ENCODE measurements at places on chromosomes 16 and 17.

DNA sequence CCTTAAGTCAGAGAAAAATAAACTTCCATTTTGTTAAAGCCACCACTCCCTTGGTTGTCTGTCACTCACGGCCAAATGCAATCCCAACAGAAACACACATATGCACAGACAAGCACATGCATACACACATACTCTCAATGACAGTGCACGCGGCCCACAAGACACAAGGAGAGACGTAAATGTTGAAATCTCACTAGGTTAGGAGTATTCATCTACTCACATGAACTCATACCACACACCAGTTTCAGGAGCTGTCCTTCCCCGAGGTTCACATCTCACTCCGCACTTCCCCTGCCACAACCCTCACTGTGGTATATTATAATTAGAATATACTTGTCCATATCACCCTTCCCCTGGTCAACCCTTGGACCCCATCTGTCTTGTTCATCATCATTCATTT, 30.5 kb upstream of the CRYBA1 start:
- DNase-seq = no peak

- no peak for DNase-seq
Measured at GRCh38 chr17:65467156-65467555, 94.3 kb downstream of the AXIN2 start.

- no peak for DNase-seq
Measured at GRCh38 chr16:11677451-11677951, 9.2 kb downstream of the SNN start.

DNA sequence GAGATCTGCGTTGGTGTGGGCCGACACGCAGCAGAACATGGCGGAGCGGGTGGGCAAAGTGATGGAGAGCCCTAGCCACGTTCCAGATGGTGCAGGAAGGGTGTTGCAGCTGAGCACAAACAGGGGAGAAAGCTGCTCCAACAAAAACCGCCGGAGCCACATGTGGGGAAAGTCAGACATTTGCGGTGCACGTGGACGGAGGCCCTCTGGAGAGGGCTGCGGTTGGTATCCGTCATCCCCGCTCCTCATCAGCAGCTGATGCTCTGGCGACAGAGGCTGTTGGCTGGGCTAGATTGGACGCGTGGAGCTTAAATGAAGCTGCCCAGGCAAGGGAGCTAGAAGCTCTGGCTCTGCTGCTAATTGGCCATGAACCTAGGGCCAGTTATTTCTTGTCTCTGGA, 43.5 kb upstream of the ADCY9 start:
- no peak for DNase-seq

DNA sequence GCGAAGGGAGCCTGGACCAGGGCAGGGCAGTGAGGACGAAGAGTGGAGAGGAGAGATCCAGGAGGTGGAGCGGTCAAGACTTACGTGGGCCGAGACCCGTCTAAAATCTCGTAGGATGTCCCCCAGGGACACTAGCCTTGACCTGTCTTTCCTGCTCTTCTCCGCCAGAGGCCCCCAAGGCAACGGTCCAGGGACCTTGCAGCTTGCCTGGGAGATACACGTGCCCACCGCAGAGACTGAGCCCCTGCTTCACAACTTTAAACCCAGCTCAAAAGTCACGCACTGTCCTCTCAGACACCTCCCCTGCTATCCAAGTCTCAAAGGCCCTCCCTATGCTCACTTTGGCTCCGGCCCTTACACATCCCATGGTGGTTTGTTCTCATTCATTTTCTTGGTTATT, 9.4 kb downstream of the TIGD7 start:
- no peak for DNase-seq

- no peak for DNase-seq
Measured at GRCh38 chr17:77449908-77450741, 309.4 kb downstream of the SEC14L1 start.

GRCh38 chr17:69870091-69870530, 204.9 kb upstream of the KCNJ16 start:
- no peak for DNase-seq

DNA sequence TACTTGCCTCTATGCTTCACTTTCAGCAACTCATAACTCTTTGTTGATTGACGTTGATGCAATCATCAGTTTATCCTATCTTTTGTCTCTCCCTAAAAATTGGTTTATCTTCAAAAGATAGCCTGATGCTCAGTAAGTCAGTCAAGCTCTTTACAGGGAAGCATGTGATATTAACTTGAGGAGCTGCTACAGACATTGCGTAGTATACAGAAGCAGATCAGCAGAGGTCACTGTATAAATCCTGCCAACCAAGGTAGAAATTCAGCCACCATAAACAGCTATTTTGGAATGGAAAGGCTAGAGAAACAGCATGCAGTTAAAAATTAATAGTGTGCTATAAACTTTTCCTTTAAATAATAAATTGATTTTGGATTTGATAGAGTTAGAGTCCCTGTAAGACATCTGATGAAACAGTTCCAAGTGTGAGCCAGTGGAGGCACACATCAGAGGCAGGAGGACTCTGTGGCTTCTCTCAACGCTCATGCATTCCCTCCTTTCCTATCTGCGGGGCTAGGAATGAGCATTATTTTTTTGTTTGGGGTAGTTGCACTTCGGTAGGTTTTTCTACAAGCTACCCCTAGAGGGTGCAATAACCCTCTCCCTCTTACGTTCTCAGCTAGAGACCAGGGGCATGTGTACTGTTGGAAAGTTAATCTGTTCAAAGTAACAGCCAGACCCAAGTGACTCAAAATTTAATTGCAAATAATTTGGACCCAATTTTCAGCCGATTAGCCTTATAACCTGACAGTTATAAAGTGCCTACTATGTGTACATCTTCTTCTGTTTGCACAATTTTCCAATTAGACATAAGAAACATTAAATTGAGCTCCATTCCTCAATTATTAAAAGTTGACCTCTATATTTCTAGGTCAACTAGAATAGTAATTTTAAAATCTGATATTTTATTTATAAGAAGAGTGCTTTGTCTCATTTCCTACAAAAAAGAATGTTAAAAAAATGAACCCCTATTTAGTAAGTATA, 647.7 kb upstream of the SOX9 start:
- DNase-seq = no peak

DNA sequence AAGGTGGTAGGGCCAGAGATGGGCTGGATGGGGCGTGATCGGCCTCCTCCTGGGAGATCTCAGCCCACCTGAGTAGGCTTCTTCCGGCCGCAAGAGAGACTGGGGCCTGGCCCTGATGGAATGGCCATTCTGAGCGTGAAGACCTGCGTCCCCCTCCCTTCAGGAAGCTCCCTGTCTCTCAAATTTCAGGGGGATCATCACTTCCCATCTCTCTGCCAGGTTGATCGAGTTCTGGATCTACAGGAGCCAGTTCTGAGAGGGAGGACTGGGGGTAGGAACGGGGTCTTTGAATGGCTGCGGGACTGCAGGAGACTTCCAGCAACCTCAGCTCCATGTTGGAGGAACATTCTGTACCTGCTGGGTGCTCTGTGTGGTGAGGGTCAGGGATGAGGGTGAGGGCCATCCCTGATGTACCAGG, 9.3 kb upstream of the GSDMA start:
- DNase-seq = no peak

- no peak for DNase-seq
Measured at GRCh38 chr17:19013806-19014627, 9.5 kb upstream of the FAM83G start.

- DNase-seq = no peak
Measured at GRCh38 chr16:55482056-55482455, 3.1 kb downstream of the MMP2 start.

DNA sequence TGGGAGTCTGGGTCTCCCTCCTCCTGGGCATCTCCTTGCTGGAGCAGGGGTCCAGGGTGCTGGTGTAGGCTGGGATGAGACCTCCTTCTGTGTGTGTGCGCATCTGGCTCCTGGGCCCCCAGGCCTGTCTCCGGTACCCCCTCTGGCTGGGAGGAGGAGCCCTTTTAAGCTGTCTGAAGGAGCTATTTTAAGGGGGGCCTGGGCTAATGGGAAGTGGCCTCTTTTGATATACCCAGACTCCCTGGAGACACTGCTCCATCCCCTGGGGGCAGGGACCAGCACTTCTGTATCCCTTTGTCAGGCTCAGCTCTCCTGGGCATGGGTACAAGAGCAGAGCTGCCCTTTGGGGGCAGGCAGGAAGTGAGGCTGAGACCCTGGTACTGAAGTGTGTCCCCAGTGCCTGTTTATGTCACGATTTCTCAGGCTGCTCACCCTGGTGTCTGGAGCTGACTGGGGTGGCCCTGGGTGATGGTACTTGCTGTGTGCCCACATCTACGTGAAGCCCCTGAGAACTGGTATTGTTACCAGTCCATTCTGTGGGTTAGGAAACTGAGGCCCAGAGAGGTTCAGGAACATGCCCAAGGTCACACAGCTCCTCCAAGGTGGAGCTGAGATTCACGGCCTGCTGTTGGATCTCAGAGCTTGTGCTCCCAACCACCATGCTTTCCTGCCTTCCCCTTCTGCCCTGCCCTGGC, 6.5 kb downstream of the ADCY7 start:
- no peak for DNase-seq

GRCh38 chr16:50474138-50474537, 74.1 kb upstream of the NKD1 start:
- DNase-seq = no peak

DNA sequence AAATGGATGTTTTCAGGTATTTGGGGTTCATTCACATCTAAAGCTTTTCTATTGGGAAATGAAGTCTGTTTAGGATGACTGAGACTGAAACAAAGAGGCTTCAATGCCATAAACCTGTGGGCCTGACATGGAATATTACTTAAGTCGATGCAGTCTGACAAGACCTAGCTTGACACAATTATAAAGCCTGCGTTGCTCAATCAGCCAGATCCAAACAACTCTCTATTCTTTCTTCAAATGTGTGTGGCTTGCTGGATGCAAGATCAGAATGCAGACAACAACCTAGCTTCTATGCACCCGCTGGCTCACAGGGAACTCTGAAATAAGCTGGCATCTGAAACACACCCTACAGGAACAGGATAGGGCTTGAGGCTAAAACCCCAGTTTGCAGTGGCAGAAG, 40.0 kb downstream of the RFFL start:
- no peak for DNase-seq

DNA sequence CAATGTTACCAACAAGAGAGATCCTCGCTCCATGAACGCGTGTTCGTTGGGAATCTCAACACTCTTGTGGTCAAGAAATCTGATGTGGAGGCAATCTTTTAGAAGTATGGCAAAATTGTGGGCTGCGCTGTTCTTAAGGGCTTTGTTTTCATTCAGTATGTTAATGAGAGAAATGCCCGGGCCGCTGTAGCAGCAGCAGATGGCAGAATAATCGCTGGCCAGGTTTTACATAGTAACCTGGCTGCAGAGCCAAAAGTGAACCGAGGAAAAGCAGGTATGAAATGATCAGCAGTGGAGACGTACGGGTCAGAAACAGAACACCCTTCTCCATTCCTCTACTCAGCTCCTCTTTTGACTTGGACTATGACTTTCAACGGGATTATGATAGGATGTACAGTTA, 13.3 kb downstream of the SOCS1 start:
- no peak for DNase-seq

GRCh38 chr16:12976496-12976895, 75.1 kb downstream of the SHISA9 start:
- DNase-seq = no peak

DNA sequence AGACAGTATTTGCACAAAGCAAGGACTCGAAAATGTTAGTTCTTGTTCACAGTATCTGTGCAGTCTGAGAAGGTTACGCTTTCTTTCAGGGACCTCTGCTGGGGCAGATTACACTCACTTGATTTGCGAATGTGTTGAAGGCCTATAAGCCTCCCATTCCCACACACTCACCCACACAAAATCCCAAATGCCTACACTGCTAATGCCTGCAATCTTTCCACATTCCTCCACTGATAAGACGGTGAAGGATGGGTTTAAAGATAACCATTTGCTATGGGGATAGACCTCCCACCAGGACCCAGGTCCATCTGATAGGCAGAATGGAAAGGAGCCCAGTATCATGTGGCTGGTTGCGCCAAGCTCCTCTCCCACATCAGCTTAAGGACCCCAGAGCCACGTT, 394.9 kb upstream of the SALL1 start:
- no peak for DNase-seq

- no peak for DNase-seq
Measured at GRCh38 chr17:36818134-36818825, 119.0 kb upstream of the LHX1 start.

DNA sequence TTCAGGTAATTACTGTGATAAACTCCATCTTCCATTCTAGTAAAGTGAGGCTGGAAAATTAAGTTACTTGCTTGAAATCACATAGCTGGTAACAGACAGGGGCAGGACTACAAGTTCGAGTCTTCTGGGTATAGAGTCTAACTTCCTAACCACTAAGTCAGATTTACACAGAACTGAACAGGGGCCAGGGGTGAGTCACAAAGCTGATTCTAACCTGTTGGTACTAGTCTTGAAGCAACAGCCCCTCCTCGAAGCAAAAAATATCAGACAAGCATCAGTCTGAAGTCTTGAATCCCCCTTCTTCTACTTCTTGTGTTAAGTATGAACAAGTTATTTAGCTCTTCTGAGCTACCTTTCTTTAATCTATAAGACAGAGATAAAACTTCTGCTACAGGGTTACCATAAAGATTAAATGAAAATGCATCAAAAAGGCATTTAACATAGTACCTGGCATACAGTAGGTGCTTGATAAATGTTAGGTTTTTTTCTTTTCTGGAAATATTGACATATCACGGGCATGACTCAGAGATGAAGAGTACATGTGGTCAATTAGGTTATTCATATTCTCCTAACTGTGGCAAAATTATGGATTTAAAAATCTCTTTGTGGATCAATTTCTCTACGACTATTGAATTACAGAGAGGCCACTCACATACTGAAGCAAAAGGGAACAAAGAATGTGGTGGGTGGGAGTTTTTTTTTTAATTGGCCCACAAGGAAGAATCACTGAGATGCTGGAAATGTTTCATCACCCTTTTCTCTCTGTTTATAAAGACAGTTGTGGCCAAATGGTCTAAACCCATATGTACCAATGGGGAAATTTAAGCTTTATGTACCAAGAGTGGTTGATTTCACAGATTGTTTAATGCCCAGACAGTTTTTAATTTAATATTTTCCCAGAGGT, 266.9 kb upstream of the DYNLRB2 start:
- DNase-seq = no peak

GRCh38 chr16:68480084-68480995, 32.0 kb upstream of the SMPD3 start:
- DNase-seq = no peak

DNA sequence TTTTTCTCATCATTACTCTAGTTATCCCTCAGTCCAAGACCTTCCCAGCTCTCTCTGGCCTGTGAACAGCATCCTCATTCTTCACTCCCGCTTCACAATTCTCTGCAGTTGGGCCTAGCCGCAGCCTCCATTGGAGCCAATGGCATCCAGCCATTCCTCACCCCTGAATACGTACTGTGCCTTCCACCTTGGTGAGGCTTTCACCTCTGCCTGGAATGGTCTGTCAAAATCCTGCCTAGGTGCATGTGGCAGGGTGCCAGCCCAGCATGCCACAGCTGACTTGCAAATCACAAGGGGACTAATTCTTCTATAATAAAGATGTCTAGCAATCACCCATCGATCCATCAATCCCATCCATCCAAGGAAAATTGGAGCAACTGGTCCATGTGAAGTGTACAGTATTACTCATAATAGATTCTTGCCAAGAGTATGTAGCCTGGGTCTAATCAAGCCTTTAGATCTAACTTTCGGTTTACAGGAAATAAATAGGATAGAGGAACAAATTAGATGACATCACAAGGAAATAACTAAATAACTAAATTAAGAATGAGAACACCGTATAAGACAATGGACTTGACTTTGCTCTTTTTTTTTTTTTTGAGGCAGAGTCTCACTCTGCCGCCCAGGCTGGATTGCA, 5.1 kb upstream of the CX3CL1 start:
- no peak for DNase-seq

- no peak for DNase-seq
Measured at GRCh38 chr17:75913537-75914210, 9.0 kb upstream of the MRPL38 start.
